Daoy (cell line): ENCODE measurements at places on chromosomes 3 and 15. TPM values are rescaled to one million over a fixed set of nuclear protein-coding genes. Genes with fewer than 3 reads are reported as not detected.

Gene LIPH
- total RNA-seq, result 0.63 TPM in 1 of 2 replicates, not detected in the other

Gene WDR93
- total RNA-seq, result 0.06 TPM in 1 of 2 replicates, not detected in the other

Gene CYP8B1
- not detected in 2 replicates for total RNA-seq

Gene KAT2B
- 1.6 and 7.5 TPM in 2 replicates for total RNA-seq

Gene CHRFAM7A
- total RNA-seq, result 8.4 and 17.5 TPM in 2 replicates

Gene SEMA3B
- total RNA-seq, result 2.6 and 5.0 TPM in 2 replicates

Gene LEKR1
- total RNA-seq, result 0.71 and 1.4 TPM in 2 replicates

Gene AMIGO3
- 0.63 and 1.6 TPM in 2 replicates for total RNA-seq

Gene CPN2
- not detected in 2 replicates for total RNA-seq

Gene GRK7
- not detected in 2 replicates for total RNA-seq

Gene FHIT
- total RNA-seq, result not detected in 2 replicates

Gene CCDC13
- 0.74 and 1.5 TPM in 2 replicates for total RNA-seq

Gene CCDC32
- total RNA-seq, result 14.3 and 25.8 TPM in 2 replicates

GRCh38 chr3:48970586-48970985, 19.5 kb upstream of the P4HTM start:
- DNase-seq, result no peak

DNA sequence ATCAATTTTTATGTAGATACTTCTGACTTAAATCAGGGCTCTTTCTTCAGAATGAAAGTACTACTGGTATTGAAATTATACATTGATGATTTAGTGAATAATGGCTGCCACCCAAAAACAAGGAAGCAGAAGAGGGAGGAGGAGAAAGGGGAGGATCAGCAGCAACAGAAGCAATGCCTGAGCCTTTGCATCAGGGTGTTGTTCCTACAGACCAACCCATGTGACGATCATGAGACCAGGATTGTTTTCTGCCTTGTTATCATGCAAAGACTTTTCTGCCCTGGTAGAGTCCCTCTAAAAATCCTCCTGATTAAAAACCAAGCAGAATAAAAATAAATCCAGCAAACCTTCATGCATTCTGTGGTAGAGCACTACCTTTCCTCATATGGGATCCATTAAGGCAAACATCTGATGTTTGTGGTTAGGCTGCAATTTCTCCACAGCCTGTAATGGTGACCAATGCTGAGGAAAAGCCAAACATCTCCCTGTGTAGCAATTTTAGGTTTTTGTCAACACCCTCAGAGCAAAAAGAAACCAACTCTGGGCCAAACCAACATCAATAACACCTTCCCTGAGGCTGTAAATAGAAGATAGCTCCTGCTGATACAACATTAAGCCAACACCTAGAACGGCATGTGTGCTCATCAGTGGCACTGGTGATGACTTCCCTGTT, 191.7 kb downstream of the ATP8B4 start:
- DNase-seq, result no peak

GRCh38 chr3:121885386-121885785, 8.8 kb upstream of the SLC15A2 start:
- DNase-seq, result no peak

DNA sequence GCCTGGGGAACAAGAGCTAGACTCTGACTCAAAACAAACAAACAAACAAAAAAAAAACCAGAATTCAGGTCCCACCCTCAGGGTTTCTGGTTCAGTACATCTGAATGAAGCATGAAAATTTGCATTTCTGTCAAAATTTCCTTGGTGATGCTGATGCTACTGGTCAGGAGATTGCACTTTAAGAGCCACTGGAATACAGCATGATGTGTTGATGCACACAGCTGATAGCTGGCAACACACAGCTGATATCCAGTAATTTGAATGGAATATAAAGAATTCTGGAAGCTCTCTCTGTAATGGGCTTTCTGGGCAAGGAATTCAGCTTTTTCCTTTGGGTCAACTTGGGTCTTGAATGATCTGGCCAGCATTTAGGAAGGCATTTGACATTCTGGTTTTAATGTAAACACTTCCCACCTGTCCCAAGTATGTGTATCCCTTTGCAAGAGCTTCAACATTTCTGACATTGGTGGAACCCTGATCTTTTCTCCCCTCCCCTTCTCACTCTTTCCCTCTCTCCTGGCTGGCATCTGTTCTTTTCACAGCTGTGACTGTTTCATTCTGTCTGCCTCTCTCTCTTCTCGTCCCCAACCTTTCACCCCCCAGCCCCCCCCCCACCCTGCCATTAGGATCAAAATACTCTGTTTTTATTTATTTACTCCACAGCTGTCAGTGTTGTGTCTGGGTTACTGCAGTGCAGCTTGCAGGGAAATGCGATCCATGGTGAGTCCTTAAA, 189.5 kb downstream of the TPRG1 start:
- no peak for DNase-seq

DNA sequence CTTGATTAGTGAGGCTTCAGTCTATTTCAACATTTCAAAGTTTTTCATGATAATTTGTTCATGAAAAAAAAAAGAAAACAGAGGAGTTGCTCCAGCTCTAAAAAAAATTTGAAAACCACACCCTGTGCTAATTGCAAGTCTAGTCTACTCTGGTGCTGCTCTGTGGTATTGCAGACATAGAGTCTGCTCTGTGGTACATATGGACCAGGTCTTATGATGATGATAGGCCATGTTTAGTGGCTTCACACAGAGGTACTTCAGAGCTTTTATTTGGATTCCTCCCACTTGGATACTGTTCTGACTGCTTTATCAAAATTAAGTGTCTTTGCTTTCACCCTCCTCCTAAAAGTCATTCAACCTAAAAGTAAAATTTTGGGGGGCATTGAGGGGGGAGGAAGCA, 160.8 kb downstream of the ALCAM start:
- no peak for DNase-seq

DNA sequence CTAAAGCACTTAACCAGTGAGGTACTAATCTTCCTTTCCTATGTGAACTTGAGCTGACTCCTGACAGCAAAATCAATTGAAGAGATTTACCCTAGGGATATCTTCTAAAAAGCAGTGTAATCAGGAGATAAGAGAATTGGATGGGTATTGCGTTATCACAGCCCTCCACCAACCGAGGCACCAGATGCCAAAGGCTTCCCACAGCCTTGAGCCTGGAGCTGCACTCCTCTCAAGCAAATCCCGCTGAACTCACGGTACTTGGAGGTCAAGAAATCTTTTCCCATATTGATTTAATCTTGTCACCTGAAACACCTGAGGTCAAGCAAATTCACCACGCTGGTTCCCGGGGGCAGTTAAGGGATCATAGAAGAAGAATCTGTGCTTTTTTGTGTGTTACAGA, 346.8 kb downstream of the TBL1XR1 start:
- DNase-seq, result no peak

DNA sequence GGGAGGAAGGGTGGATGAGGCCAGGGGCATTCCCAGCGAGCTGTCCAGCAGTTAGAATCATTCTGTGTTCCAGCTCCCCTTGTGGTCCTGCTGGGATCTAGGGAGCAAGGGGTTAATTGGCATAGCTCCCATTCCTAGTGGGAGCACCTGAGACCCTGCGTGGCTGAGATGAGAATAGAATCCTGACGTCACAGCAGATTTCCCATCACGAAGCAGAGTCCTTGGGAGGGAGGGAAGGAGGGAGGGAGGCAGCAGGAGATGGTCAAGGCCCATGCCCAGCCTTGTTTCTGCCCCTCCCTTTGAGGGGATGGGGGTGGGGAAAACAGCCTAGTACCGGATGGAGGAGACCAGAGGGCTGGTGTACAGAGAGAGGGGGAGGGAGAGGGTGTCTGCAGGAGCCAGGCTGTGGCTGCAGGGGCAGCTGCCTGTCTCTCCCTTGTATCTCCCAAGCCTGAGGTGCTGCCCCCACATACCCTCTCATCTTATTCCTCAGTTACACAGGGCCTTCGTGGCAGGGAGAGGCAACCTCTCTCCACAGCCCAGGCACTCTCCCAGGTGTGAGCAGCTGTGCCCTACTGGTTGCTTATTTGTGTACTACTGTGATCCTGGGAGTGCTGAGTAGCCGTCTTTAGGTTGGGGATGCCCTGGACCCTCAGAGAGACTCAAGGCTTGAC, 5.4 kb downstream of the TYRO3 start:
- DNase-seq, result no peak

GRCh38 chr15:80978685-80979329, 10.8 kb downstream of the MESD start:
- DNase-seq, result no peak

DNA sequence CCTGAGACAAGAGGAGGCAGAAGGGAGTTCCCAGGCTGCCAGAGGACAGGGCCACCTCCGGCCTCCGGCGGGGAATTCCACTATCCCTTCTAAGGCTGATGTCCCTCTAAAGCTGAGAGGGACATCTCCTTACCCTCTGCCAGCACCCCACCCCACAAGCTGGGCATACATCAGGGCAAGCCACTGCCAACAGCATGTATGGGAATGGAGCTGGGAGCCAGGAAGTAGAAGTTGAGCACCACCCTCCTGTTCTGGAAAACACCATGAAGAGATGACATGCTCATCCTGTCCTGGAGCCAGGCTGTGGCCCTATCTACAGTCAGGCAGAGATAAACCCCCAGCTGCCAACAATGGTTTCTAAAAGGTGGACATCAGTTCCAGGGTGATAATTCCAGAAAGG, 7.1 kb downstream of the PLCD1 start:
- DNase-seq, result no peak

GRCh38 chr3:38268522-38268921, 2.9 kb downstream of the SLC22A13 start:
- no peak for DNase-seq

DNA sequence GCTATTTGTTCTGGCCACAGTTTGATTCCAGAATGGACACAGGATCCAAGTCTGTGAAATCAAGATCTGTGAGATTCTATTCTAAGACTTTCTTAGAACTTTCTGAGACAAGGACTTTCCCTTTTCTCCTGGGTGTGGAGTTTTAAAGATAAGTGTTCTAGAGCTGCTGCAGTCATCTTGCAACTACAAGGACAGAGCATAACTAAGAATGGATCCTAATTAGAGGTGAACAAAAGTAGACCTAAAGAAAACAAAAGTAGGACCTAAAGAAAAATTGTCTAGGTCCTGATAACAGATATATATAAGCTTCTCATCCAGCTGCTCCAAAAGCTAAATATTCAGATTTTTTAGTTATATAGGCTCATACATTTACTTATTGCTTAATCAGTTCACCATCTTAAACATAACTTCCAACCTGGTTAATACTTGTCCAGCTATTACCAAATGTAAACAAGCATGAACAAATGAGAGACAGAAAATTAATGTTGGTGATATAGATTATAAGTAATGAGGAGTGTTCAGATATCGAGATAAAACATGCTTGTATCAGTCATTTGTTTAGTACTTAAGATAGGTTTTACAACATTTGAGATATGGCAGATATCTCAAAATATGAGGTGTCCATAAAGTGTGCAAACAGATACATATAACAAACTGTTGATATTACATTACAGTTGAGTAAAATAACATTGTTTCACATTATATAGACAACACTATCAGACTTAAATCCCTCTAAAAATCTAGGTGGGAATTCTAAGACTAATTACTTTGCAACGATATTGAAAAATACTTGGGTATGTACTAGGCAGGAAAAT, 75.1 kb downstream of the CD200 start:
- DNase-seq, result no peak

- peak; percentile 97 for DNase-seq
These were observed 18.1 kb downstream of the CSPG4 start for GRCh38 chr15:75694241-75695182.

GRCh38 chr15:51053571-51053970, 41.1 kb downstream of the TNFAIP8L3 start:
- no peak for DNase-seq

- DNase-seq, result no peak
These were observed 444 bp upstream of the ABHD14A start for GRCh38 chr3:51974277-51974962.

- peak; percentile 26 for DNase-seq
These were observed 423 bp downstream of the TKT start for GRCh38 chr3:53255423-53255774.

- DNase-seq, result no peak
These were observed 170.6 kb downstream of the MINAR1 start for GRCh38 chr15:79602731-79603130.

DNA sequence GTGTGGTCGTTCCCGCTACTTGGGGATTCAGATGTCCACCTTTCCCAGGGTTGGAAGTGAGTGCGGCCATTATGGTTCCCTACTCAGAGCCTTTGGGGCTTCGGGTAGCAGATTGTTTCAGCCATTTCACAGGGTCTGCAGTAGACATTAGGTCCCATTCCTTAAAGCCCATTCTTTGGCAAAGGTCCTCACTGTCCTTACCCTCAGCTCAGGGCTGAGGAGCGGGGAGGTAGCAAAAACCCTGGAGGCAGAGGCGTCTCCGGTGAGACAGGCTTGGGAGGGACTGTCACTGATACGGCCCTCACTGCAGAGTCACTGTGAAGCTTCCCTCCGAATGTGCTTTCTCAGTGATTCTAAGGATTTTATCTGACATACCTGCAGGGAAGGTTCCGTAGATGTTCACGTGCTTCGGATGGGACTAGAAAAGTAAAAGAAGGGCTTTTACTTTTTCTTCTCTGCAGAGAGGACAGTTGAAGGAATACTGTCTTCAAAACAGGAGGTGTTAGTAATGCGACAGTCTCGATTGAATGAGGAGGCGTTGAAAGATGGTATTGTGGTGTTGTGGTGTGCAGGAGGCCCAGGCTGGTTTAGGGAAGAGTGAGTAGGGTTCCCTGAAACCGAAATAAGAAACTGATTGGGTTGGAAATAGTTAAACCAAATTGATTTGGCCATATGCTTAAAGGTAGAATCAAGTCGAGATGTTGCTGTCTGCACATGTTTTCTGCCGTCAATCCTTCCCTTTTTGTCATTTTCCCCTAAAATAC, 630 bp downstream of the ATP6V1A start:
- peak; percentile 10 for DNase-seq

DNA sequence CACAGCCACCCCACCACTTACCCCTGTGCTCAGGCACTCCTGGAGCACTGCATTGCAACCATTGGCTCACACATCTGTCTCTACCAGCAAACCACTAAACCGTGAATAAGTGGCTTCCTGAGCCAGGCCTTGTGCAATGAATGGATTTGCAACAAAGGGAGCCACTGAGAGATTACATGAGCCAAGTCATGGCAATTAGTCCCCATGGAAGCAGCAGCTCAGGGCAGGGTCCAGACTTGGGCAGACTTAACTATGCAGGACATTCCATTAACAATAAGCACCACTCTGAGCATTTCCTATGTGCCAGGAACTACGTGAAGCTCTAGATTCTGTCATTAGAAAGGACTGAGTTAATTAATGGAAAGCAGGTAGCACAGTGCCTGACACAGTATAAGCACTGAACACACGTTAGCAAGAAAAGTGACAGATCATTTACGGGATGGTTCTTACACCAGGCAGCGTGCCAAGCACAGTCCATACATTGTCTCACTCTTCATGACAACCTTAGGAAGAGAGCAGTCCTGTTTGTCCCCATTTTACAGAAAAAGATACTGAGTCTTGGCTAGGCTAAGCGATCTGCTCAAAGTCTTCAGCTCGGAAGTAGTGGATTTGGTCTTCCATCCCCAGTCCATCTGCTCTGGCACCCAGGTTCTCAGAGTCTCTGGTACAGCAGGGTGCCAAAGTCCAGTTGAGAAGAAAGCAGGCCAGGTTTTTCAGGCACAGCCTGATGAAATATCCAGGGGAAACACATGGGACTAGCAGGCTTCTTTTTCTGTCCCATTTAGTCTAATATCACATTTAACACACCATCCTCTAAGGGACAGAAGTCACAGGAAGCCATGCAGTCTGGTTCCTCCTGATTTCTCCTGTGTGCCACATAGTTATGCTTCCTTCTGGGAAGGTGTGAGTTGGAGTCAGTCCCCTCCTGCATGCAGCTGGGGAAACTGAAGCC, 44.1 kb downstream of the LIPC start:
- DNase-seq, result peak; percentile 70

GRCh38 chr3:104526901-104527401, 839.8 kb upstream of the ALCAM start:
- no peak for DNase-seq
